ENCODE measurements at places on chromosomes 1 and 21.
A peak's percentile ranks its signal among the peaks of the same experiment; 100 is the strongest.

DNA sequence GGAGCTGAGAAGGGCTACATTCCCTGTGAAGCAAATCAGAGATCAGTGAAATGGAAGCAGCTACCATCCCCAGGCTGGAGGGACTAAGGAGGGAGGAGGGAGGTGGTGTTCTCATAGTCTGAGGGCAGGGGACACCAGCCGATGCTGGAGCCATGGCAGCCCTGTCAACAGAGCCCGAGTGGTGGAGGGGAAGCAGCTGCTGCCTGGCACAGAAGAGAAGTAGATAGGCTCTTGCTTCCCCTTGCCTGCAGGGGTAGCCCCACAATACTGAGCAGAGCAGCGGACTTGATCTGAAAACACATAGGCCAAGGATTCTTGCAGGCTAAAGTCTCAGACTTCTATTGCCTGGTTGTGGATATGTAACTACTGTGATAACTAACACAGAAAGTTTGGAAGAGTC lies 255.1 kb downstream of the FGGY start:
- no peak for DNase-seq

GRCh38 chr1:162626094-162626493 lies 6.2 kb upstream of the DDR2 start:
- DNase-seq, result no peak

DNA sequence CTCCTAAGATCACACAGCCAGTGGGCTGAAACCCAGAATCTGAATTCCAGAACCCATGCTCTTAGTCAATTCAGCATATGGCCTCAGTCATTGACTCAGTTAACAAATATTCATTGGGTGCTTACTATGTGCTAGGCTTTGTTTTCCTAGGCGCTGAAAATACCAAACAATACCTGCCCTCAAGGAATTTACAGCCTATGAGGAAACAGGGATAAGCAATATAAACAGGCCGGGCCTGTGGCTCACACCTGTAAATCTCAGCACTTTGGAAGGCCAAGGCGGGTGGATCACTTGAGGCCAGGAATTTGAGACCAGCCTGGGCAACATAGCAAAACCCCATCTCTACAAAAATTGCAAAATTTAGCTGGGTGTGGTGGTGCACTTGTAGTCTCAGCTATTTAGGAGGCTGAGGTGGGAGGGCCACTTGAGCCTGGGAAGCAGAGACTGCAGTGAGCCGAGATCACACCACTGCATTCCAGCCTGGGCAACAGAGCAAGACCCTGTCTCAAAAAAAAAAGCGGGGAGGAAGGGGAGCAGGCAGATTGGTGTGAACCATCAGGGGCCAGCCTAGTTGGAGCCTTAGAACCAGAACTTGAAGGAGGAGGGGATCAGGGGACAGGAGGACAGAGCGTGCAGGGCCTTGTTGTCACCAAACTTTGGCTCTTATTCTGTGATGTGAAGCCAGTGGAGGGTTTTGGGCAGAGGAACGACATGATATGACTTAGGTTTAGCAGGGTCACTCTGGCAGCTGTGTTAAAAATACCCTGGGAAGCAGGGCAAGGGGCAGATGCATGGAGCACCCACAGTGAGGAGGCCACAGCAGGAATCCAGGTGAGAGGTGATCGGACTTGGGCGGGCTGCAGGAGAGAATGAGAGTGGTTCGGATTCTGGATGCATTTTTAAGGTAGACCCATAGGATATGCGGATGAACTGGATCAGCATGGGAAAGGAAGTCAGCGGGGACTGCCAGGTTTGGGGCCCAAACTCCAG lies 5.8 kb downstream of the TINAGL1 start:
- DNase-seq, result no peak

DNA sequence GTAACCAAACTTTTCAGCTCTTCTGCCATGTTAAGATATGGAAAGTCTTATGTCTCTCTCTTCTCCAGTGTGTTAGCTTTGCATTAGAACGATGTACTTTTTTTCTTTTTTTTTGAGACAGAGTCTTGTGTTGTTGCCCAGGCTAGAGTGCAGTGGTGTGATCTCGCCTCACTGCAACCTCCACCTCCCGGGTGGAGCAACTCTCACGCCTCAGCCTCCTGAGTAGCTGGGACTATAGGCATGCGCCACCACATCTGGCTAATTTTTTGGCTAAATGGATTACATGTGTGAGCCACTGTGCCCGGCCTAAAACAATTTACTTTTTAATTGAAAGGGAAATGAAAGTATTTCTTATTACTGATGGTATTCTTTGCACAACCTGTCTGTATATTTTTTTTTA lies 35.8 kb downstream of the SPEN start:
- peak; percentile 22 for DNase-seq

GRCh38 chr1:67559222-67559700 lies 125.7 kb upstream of the GADD45A start:
- DNase-seq, result no peak

GRCh38 chr1:157181790-157182189 lies 43.6 kb upstream of the ETV3 start:
- no peak for DNase-seq

GRCh38 chr1:17635811-17636210 lies 96.3 kb downstream of the ARHGEF10L start:
- DNase-seq, result no peak

GRCh38 chr1:209208648-209209047 lies 374.9 kb upstream of the CAMK1G start:
- DNase-seq, result no peak

DNA sequence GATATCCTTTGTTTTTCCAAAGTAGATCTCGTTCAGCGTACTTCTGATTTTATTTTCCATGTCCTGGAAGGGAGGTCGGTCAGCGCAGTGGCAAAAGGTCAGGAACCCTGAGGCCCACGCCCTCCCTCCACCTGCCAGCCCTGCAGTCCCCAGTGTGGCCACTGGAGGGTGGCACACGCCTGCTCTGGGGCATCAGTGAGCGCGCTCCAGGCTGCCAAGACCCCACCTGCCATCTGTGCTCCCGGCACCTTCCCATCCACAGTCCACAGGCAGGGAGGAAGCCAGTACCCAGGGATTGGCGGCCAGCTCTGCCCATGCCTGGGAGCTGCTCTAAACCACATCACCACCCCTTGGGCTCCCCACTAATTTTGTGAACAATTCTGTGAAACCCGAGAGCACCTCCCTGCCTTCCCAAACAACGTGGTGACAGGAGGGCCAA lies 32.3 kb downstream of the SLC66A1 start:
- DNase-seq, result peak; percentile 19
